ENCODE measurements at places on chromosomes 7 and 10.

DNA sequence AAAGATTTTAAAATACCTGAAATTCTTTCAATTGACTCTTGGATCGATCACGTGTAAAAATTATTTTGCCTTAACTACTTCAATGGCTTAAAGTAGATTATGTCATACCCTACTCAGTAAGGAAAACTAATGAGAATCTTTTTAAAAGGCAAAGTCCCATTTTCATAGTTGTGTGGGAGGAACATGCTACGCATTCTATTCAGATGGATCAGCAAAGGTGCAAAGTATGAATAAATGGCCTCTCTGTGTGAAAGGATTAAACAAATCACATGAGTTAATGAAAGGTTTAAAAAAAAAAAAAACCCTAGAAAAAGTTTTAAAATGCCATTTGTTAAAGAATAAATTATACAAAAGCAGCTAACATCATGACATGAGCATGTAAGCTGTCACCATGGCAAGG, 77.1 kb downstream of the ENO4 start:
- DNase-seq, result no peak

- DNase-seq, result no peak
These were observed 17.0 kb downstream of the CACUL1 start for GRCh38 chr10:118737603-118738302.

DNA sequence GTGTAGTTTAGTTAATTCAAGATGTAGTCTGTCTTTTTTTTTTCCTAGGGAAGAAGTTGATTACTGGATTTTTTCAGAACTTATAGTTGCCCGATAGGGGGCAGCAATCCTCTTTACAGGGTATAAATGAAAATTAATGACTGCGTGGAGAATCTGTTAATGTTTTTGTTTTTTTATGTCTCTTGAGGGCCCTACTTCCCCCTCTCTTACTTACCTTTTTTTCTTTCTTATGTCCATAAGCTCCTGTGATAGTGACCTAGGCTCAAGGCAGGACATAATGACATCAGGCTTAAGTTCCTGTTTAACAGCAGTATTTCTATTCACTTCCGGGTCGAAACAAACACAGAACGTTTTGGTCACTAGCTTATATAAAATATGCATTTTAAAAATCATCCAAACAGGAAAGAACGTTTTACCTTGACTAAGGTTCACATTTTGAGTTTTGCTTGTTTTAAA, 18.8 kb downstream of the CDC123 start:
- DNase-seq, result peak; percentile 24

DNA sequence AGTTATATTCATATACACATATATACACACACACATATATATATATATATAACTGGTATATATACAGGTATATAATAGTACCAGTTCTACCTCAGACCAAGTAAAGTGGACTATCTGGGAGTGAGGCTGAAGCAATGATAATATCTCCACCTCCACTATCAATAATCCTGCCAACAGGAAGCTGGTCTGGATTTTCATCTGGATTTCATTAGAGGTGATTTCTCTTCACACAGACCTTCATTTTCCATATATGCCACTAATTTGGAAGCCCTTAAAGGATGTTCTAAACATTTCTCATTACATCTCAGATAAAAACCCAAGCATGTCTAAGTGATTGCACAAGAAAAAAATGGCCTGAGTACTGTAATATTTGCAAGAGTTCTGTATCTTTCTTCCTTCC, 1.7 kb upstream of the SLC35B4 start:
- DNase-seq, result no peak

DNA sequence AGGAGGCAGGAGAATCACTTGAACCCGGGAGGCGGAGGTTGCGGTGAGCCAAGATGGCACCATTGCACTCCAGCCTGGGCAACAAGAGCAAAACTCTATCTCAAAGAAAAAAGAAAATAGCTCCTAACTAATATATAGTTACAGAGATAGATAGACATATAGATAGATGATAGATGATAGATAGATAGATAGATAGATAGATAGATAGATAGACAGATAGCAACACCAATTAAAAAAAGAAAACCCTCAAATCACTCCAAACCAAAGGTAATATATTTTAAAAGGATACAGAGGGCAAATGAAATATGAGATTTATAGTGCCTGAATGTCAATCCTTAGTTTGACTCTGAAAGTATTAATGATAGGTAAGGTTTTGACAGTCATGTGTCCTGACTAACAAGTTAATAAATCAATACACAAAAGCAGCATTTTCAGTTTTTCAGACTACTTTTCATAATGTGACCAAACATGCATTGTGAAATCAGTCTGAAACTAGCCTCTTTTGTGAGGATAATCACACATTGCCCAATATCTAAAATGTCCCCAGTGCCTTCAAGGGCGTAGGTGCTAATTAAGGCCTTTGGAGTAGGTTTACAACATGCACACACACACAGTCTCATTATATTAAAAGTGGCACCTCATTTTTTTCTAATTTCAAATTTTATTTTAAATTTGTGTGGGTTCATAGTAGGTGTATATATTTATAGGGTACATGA, 61.2 kb downstream of the BPGM start:
- no peak for DNase-seq

DNA sequence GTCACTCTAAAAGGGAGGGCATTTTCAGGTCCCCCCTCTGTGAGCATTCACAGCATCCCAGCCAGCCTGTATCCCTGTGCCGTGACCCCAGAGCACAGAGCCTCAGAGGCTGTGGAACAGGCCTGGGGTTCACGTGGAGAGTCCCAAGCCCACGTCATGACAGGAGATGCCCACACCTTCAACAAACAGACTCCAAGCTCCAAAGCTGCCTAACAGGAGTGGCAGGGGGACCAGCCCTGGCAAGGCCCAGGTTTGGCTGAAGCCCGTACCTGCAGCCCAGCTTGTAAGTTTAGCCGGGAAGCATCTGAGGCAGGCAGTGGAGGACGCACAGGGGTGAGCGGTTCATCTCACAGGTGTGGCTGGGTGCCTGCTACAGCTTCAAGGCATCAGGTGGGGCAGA, 33.5 kb downstream of the LHPP start:
- no peak for DNase-seq

GRCh38 chr7:17498230-17498629, 199.8 kb downstream of the AHR start:
- no peak for DNase-seq

DNA sequence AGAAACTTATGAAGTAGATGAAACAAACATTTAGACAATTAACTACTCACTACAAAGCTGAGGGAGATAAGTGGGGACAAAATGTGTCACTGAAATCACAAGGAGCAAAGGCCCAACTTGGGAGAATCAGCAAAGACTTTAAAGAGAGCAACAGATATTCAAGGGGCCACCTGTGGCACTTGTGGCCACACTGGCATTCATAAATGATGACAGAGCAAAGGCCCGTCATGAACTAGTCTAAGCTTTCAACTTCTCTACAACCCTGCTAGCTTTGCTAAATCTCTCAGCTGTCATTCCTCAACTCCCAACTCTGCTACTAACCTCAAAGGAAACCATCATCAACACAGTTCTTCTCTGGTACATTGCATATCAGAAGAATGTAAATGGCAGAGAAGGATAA, 178.4 kb downstream of the CPEB3 start:
- DNase-seq, result no peak

GRCh38 chr7:157609516-157609915, 272.7 kb downstream of the DNAJB6 start:
- no peak for DNase-seq

GRCh38 chr7:151809146-151809863, 67.6 kb downstream of the PRKAG2 start:
- no peak for DNase-seq

DNA sequence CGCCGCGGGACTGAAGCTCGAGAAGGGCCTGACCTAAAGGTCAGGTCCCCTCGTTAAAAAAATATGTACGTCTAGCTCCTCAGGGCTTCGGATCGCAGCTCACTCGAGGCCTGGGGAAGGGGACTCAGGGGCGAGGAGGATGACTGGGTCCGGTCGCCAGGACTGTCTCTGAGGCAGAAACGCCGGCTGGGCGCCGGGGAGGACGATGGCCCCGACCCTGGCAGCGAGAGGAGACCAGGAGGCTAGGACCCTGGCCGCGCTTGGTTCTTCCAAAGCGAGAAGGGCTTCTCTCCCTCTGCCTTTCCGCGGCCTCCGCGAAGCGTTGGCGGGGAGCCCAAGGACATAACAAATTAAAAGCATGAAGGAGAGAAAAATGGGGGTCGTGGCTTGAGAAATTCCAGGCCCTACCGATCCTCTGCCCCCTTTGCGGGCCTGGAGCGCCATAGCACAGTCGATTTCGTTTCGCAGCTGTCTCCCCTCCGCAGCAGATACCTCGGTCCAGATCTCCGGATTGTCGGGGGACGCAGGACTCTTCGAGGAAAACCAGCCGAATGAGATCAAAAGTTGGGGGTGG, 3.1 kb downstream of the NKX2-3 start:
- DNase-seq, result no peak

- no peak for DNase-seq
These were observed 194.4 kb downstream of the POU6F2 start for GRCh38 chr7:39172137-39172536.

DNA sequence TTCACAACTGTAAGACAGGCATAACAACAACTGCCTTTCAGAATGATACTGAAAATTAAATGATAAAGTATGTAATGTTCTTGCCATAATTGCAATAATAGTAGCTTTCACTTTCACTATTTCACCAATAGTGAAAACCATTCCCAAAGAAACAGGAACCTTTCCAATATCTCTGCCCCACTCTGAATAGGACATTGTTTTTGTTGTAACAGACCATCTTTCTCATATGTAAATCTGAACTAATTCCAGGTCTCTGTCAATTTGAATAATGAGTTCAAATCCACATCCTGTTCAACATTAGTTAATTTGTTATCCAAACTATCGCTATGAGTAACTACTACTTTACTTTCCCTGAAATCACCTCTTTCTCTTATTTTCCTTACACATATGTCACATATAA, 148.0 kb downstream of the LRRN3 start:
- DNase-seq, result no peak

DNA sequence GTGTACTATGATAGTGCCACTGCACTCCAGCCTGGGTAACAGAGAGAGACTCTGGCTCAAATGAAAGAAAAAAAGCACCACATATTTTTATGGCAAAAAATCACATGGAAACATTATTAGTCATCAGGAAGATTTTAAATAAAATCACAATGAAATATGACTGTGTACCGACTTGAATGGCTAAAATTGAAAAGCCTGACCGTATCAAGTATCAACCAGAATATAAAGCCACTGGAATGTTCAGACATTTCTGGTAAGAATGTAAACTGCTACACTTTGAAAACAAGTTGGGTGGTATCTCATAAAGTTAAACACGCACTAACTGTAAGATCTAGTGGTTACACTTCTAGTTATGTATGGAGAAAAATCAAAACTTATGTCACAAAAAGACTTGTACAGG, 306.7 kb upstream of the MBL2 start:
- DNase-seq, result no peak

DNA sequence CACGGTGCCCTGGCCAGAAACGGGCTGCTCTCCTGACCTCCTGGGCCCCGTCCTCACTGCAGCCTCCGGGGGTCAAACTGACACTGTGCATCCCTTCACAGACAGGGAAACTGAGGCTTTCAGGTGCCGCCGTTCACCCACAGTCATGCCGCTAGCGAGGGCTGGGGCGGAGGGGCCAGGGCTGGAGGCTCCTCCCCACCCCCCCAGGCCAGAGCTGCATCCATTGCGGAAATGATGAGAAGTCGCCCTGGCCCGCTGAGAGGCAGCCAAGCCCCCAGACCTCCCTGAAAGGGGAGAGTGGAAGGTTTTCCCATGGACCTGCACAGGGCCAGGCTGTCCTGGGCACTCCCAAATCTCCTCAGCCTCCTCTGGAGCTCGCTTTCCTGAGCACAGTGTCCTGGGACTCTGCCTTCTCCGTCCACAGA, 16.5 kb upstream of the INPP5A start:
- no peak for DNase-seq

DNA sequence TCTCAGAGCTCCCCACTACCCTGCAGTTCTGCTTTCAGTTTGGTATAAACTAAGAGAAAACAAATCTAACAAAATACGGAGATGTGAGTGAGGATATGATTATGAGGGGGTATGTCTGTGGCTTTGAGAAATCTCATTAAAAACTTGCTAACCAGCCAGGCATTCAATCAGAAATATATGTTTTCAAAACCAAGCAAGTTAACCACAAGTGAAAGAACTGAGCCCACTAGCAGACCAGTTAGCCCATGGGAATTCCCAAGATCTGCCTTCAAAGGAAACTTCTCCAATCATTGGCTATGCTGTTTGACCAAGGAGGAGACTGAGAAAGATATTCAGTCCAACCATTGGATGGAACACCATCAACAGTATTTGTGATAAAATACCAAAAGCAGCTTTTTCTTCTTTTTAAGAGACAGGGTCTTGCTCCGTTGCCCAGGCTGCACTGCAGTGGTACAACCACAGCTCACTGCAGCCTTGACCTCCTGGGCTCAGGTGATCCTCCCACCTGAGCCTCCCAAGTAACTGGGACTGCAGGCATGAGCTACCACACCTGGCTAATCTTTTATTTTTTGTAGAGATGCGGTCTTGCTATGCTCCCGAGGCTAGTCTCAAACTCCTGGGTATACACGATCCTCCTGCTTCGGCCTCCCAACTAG, 41.2 kb downstream of the FGFR2 start:
- no peak for DNase-seq

GRCh38 chr7:87912121-87912520, 21.9 kb upstream of the ADAM22 start:
- no peak for DNase-seq

DNA sequence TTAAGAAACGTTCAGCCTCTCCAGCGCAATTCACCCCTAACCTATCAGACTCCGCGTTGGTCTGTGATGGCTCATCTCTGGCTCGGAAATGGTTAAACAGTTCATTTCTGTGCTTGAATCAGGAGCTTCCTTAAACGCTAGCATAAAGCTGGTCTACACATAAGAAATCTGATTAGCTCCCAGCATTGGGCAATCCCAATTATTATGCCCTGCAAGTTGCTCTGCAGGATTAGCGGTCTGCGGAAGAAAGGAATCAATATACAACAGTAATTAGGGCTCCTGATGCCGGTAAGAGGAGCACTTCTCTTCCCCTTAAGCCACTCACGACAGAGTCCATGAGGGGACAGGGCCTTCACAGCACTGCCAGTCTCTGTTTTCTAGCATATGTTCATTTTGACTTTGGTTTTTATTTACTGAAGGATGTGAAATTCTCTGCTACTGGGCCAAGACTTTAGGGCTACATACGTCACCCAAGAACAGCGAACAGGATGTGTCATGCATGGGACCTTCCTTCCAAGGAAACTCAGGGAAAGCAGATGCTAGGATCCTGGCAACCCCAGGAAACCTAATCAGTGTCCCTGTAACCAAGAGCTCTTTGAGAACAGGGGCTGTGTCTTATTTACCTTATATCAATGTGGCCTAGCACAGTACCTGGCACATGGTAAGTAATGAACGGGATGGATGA, 324.4 kb downstream of the KCNMA1 start:
- no peak for DNase-seq

Data from AG04450 (cell line).